Activated naive CD4-positive, alpha-beta T cell treated with anti-CD3 and anti-CD28 coated beads, Interleukin-2, amount 50 U/mL, for 72 hours (primary cell): ENCODE measurements at places on chromosomes 12 and 14.

GRCh38 chr12:12941450-12942350 lies 10.3 kb downstream of the GPRC5D start:
- DNase-seq: no peak

DNA sequence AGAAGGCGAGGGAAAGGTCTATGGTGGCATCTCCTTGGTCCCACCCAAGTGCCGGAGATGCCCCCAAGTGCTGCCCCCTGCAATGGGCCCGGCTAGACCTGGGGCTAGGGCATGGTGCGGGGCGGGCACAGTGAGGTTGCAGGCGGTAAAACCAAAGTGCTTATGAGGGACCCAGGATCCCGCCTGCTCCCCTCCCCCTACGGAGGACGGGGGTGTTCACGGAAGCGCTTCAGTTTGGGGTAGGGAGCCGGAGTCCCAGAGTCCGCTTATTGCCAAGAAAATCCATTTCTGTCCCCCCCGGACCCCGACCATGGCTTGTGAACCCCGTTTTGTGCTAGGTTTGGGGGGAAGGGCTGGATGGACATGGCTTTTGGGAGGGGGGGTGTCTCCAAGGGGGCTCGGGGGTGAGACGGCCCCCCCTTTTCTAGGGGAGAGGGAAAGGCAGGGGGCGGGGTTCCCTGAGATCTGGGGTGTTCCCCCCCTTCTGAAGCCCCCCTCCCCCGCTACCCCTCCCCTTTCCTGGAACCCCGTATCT lies 5.4 kb upstream of the GPR84 start:
- no peak for DNase-seq

GRCh38 chr12:57118711-57119271 lies 7.6 kb upstream of the STAT6 start:
- no peak for DNase-seq

DNA sequence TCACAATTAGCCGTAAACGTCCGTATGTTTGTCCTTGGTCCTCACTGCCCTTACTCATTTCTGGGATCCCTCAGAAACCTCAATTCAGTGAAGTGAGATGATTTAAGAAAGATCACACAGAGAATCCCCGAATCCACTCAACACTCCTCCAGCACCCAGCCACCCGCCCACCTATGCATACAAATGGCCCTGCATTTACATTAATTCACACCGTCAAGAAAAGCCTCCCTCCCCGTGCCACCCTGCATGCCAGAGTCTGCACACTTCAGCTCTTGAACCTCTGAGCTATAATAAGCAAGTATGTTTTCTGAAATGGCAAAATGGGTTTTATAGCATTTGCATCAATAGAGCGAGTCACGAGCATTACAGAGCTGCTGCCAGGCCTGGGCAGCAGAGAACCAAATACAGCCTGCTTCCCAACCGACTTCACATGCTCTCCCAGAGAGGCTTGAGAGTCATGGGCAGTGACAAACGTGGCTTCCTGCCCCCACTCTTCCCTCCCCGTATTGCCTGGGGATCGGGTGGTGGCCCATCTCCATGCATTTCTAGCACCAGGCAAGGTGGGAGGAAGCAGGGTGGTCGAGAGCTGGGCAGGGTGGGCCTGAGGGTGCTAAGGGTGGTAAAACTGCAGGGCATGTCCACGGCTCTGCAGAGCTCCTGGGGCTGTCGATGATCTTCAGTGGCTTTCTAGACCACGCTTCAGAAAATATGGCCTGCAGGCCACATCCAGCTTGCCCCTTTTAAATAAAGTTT lies 177.6 kb downstream of the RIMBP2 start:
- DNase-seq: no peak

DNA sequence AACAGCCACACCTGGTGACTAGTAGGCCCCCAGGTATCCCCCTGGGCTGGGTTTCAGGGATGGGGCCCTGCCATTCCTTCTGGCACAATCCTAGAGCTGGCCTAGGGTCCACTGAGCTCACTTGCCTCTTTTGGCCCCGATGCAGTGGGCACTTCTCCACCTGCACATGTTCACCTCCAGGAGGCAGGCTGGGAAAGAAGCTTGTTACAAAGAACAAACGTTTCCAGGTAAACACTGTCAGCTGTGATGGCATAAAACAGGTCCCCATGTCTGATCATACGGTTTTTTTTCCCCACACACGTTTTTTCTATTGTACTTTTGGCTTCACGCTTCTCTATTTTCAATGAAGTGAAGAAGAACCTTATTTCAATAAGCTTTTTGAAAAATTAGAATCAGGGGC lies 15.8 kb upstream of the HVCN1 start:
- no peak for DNase-seq

GRCh38 chr12:12663644-12664294 lies 32.2 kb downstream of the GPR19 start:
- no peak for DNase-seq

DNA sequence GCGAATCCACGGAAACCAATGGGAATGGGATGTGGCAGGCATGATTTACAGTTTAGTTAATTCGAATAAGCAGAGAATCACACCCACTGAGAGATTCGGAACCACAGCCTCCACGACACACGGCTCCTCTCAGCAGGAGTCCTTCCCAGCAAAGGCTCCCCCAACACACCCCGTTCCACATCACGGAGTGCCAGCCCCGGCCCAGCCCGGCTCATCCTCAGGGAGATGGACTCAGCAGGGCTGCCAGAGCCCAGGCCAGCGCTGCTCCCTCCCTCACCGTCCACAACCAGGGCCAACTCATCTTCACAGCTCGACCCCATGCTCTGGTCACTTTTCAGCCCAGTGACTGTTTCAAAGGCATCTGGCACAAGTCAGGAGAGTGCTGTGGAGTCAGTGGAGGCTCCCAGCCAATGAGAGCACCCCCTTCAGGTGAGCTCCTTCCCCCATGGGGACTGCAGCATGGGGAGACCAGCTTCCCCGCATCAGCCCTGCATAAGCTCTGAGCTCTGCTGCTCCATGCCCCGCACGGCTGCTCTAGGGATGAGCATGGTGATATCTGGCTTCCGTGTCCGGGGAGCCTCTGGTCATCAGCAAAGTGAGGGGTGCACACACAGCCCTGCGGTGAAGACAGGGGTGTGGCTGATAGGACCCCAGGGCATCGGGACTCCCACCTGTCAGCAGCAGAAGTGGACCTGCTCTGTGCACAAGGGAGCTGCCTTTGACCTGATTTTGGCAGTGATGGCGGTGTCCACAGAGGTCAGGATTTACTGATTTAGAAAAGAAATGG lies 238.8 kb upstream of the SFSWAP start:
- no peak for DNase-seq

GRCh38 chr12:5204271-5204670 lies 160.6 kb downstream of the KCNA5 start:
- no peak for DNase-seq

- no peak for DNase-seq
Observed at GRCh38 chr12:87861791-87862190, 167.4 kb downstream of the C12orf50 start.

DNA sequence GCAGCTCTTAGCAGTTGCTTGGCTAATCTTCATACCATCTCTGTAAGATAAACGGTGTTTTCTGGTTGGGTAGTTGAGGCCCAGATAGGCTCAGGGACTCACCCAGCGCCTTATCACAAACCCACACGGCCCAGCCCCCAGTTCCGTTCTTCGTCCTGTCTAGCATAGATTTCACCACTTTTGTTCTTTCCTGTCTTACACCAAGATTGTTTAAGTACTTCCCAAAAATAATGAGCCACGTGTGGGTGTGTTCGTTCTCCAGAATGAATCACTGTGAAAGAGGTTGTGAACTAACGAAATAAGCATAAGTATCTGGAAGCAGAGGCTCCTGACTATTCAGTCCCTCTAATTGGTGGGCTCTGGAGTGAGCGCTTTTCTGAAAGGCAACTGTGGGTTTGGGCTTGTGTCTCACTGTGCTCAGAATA lies 21.4 kb downstream of the ACVR1B start:
- peak; percentile 75 for DNase-seq

GRCh38 chr12:52185400-52185967 lies 6.3 kb downstream of the KRT80 start:
- DNase-seq: no peak

- DNase-seq: no peak
Observed at GRCh38 chr12:38903596-38903995, 1.8 kb downstream of the CPNE8 start.

GRCh38 chr12:69068448-69068847 lies 135.5 kb upstream of the CPM start:
- DNase-seq: no peak

- no peak for DNase-seq
Observed at GRCh38 chr12:121872546-121873215, 14.0 kb upstream of the HPD start.

- peak; percentile 90 for DNase-seq
Observed at GRCh38 chr12:46214668-46215436, 54.0 kb downstream of the SLC38A1 start.

DNA sequence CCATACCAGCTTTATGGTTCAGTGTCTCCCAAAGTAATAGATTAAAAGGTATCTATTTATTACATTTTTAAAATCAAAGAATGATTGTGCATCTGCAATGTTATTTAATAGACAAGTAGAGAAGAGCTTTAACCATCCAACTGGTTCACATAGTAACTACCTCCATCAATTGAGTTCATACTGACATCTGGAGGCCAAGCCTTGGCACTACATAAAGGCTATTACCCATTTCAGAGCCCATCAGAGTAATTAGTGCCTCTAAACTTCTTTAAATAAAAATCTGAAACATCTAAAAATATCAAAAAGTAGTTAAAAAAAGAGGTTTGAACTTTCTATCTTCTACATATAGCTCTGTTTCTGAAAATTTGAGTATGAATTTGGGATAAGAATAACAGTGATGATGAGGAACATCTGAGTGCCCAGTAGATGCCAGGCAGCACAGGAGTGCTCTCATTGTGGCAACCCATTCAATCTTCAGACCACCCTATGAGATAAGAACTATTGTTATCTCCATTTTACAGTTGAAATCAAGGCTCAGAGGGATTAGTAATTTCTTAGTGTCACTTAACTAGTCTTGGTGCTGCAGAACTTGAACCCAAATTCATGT lies 132.9 kb upstream of the DAAM1 start:
- DNase-seq: peak; percentile 13

GRCh38 chr14:84975241-84975902 lies 554.6 kb upstream of the FLRT2 start:
- no peak for DNase-seq

- no peak for DNase-seq
Observed at GRCh38 chr14:96421236-96421635, 29.3 kb downstream of the AK7 start.

- DNase-seq: no peak
Observed at GRCh38 chr12:64090047-64090446, 132.0 kb downstream of the KICS2 start.

GRCh38 chr14:68474741-68475140 lies 318.1 kb downstream of the ZFP36L1 start:
- no peak for DNase-seq

GRCh38 chr12:132633398-132633797 lies 14.8 kb downstream of the P2RX2 start:
- DNase-seq: no peak

- DNase-seq: no peak
Observed at GRCh38 chr14:66378712-66379505, 107.3 kb upstream of the CCDC196 start.

DNA sequence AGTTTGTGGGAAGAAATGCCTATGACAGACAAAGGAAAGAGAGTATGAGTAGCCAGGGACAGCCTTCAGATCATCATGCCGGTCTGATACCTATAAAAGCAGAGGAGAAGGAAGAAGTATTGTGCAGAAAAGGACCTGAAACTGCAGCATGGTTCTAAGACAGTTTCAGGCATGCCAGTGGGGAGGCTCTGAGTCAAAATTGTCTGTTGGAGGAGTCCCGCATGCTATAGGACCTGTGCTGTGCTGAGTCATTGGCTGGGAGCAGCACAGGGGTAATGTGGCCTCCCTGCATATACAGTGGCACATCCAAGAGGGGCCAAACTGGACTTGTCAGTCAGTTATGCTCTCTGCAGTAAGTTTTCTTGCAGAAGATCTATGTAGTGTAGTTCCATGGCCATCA lies 40.7 kb downstream of the NEUROD4 start:
- no peak for DNase-seq

DNA sequence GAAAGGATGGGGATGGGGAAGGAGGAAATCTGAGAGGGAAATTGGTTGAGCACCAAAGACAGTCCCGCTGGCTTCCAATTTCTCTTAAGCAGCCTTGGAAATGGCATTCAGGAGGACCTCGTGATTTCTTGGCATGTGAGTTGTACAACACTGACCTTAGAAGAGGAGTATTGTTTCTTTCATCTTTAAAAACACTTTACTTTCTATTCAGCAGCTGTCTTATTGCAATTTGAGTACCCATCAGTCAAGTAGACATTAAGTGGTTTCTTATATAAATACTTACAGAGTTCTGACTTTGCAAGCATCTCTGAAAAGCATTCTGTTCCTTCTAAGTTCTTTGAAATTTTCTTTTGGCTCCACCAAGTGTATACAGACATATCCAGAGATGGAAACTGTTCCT lies 83.2 kb downstream of the LMNTD1 start:
- no peak for DNase-seq

DNA sequence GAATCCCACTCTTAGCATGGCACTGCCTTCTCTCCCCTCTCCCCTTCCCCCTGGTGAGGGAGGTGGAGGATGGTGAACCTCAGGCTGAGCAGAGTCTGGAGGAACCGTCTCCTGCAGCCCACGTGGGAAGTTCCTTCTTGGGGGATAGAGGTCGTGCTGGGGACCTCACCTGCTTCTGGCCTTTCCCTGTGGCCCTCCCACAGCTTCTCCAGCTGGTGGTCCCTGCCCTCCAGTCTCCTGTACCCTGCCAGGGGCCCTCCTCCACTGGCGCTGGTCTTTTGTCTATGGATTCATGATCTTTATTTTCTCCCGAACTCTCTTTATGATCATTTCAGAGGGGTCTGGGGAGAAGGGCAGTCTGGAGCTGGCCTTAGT lies 9.0 kb upstream of the MTA1 start:
- DNase-seq: no peak

DNA sequence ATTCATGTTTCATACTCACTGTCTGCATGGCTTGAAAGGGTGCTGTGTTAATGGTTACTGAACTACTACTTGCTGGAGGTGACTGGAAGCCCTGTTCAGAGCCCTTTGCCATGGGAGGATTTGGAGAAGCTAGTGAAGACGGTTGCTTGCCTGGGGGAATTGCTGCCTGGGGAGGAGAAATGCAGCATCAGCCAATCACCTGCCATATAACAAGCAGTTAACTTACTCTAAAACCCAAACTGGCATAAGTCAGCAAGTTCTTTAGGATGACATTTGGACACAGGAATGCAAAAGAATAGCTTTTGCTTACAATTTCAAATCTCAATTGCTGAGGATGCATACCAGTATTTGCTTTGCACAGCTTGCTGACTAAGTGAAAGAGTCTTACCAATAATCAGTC lies 23.4 kb upstream of the IPO8 start:
- no peak for DNase-seq

GRCh38 chr12:107779077-107779831 lies 4.8 kb downstream of the ASCL4 start:
- DNase-seq: no peak

- DNase-seq: no peak
Observed at GRCh38 chr12:95997911-95998510, 1.9 kb upstream of the HAL start.

GRCh38 chr12:42442311-42442759 lies 116.4 kb downstream of the PPHLN1 start:
- DNase-seq: no peak
